ENCODE measurements at places on chromosomes 2 and 18. TPM values are rescaled to one million over a fixed set of nuclear protein-coding genes. Genes with fewer than 3 reads are reported as not detected.

DNA sequence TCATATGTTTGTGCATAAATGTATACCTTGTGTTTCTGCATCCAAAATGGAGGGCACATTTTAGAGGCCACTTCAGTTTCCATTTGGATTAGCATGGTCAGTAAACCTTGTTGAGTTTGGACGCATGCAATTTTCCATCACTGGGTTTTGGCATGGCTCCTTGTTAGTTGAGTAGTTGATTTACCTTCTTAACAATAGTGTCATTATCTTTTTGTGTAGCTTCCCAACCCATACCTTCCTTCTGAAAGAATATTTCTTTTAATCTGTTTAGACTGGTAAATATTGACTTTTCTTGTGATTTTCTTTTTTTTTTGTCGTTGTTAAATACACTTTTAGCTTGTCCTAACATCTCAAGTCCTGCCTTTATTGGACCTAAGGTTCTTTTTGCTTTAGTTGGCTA, 15.5 kb downstream of the RPIA start:
- DNase-seq, result no peak

- no peak for DNase-seq
Observed at GRCh38 chr2:168641636-168642035, 160.8 kb upstream of the NOSTRIN start.

The FEZ2 gene
- 74.4 TPM for polyA plus RNA-seq

GRCh38 chr2:67797801-67798540, 264.8 kb downstream of the C1D start:
- peak; percentile 72 for DNase-seq

The CAPN14 gene
- 0.19 TPM for polyA plus RNA-seq

The IL37 gene
- polyA plus RNA-seq, result 0.27 TPM

- DNase-seq, result no peak
Observed at GRCh38 chr2:177869912-177870311, 202.7 kb downstream of the PDE11A start.

The PPP1R1C gene
- polyA plus RNA-seq, result 3.2 TPM
